SHP77 (cell line): ENCODE measurements at places on chromosomes 7 and 10.

DNA sequence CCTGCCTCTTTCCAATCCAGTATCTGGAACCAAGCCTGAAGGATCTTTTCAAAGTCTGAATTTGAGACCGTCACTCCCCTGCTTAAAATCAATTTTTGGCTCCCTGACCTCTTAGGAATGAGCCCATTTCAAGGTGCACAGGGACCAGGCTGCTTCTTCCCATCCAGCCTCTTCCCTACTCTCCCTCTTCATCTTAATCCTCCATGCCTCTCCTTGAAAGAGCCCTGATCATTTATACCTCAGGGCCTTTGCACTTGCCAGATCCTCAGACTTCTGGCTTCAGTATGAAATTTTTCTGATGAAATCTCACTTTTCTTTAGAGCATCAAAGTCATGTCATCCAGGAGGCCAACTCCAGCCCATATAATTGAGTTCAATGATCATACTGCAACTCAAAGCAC, 399.5 kb upstream of the CELF2 start:
- no peak for DNase-seq

DNA sequence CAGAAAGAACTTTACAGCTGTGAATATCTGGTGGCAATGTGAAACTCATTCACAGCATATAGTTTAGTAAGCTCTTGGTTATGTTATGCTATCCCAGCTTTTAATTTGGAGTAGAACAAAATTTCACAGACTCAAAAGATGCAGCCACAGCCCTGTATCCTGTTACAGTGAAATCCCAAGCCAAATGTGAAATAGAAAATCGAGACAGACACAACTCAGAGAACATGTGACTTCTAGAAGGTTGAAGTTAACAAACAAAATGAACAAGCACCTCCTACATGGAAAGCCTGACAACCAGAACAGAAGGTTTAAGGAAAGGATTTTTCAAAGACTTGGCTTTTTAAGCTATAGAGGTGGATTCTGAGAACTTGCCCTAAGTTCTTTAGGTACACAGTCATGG, 39.6 kb downstream of the JAZF1 start:
- no peak for DNase-seq

DNA sequence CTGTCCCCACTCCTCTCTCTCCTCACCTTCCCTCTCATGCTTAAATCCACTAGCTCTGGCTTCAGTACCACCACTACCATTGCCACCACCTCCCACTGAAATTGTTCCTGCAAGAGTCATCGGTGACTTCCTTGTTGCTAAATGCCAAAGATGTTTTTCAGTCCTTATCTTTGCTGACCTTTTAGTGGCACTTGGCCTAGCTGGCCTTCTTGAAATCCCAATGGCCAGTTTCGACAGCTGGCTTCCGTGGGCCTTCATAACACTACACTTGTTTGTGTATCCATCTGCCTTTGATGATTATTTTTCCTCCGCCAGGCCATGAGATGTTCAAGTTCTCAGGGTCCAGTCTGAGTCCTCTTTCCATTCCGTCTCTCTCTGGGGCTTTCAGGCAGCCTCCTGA, 118.2 kb upstream of the NANOS1 start:
- DNase-seq: no peak

DNA sequence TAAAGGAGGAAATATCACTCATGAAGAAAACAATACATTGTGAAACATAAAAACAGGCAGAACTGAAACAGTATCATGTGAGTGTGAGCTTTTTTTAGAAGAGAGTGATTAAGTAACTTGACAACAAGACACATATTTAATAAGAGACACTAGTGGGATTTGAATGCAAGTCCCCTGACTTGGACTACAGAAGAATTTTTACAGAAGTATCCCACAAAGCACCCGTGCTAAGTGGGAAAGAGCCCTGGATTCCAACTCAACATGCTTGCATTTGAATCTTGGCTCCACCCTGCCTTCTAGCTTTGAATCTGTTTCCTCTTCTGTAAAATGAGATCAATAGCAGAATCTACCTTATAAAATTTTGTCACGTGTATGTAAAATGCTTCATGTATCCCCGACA, 166.2 kb downstream of the ZNF365 start:
- DNase-seq: no peak

DNA sequence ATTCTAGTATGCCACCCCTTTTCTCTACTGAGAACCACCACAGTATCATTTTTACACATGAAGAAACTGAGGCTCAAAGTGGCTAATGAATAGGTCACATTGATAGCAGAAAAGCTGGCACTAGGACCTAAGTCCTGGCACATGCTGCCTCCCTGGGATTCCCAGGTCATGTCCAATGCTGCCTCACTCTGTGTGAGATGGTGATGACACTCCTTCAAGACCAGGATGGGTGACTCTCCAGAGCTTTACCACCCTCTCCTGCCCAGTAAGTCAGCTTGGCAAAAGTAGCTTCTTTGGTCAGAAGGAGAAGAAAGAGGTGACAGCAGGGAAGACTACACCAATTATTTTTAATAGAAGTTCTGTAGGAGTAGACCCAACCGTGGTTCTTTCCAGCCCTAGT, 13.3 kb upstream of the AKR1B10 start:
- no peak for DNase-seq

GRCh38 chr10:80168679-80169380, 36.3 kb downstream of the PLAC9 start:
- DNase-seq: no peak

- DNase-seq: no peak
These were observed 52.9 kb downstream of the CYP2C9 start for GRCh38 chr10:94991243-94991888.

DNA sequence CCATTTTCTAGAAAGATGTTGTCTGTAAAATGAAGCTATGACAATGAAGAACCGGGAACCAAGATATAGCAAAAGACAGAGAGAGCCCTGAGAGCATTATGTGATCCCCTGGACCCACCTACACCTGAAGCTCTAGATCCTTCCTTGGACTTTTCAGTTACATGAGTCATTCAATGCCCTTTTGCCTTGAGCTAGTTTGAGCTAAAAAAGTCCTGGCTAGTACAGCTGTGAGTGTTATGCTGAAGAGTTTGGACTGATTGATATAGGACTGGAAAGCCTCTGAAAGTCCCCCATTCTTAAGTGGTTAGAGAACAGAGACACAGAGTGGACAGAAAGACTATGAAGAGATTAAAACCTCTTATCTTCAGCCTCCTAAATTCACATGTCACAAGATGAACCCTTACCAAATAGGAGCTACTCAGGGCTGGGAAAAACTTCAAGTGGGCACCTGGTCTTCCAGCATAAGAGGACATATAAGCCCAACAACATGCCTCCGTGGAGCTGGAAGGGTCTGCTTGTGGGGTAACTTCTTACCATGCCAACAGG, 386.8 kb upstream of the NFE2L3 start:
- no peak for DNase-seq

GRCh38 chr10:100978901-100979195, 8.4 kb downstream of the MRPL43 start:
- DNase-seq: no peak

DNA sequence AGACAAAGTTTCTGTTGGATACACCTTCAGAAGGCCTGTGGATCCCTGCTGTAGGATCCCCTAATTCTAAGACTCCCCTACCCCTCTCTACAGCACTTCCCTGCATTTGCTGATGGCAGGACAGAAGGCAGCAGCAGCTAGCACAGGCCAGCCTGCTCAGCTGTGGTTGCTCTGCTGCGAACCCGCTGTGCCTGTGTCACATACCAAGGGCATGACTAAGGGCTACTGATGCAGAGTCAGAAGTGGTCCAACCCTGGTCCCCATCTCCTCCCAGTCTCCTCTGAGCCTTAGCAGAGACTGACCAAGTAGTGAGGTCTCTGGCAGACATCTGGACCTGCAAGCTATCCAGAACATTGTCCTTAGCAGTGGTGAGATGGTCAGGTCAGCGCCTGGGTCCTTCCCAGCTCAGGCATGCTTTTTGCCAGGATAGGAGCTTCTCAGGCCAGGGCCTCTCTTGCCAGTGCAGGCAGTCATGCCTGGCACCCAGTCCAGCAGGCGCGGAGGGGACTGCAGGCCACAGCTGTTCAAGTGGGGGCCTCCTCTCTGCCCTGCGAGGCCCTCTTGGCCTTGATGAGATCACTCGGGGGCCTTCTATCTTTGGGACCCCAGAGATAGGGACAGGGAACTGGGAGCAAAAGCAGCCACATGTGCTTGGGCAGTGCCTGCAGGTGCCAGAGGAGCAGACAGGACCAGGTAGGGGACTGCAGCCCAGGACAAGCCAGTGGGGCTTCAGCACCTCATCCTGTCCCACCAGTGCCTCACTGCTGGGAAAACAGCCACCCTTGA, 146.4 kb downstream of the ZNF248 start:
- no peak for DNase-seq

DNA sequence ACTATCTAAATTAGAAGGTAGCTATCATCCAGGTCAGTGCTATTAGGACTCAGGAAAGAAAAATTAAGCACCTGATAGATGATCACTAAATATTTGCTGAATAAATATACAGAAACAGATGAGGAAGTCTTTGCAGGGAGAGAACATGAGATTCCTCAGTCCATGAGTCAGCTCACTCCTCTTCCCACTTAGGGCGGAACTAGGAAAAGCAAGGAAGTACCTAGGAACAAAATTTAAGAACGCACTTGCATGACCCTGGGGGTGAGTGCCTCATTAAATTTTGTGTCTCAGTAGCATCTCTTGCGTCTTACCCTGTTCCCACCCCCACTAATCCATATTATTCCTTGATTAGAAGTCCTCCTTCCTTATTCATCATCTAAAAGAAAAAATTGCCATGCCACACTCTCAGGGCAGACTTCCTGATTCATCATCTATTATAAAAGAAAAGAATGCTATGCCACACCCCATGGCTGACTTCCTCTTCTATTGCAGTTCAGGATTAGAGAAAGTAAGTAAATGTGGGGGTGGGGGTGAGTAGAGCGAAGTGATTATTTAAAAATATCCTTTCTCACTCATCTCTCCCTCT, 208.8 kb downstream of the THSD7A start:
- no peak for DNase-seq

DNA sequence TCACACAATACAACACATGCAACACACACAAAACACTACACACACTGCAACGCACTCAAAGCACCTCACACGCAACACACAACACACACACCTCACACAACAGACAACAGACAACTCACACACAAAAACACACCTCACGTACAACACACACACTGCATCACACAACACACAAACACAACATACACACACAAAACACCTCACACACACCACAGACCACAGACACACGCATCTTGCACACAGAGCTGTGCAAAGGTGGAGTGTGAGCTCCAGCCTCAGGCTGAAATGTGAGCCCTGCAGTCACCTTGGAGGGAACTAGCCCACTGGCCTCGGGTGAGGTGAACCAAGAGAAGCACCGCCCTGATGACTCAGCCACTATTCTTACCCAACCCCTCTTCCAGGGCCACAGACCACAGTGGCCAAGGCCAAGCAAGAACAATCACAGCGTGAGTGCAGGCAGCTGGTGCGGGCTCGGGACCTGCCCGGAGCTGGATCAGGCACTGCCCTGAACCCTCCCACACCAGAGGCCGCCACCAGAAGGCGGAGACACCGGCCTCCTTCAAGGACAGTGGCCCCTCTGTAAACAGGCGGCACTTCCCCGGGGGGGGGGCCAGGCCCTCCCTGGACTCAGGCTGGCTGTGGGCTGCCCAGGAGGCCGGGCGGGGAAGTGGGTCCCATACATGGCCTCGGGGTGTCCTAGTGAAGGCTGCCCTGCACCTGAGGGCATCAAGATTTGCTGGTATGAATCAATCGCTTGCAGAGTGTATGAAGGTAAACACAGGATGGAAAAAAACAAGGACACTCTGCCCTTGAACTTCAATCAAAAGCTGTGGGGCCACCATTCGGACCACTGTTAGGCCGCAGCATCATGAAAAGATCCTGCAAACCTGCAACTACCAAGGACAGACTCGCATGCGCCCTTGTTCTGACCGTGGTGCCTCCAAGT, 106.7 kb downstream of the TNS3 start:
- peak; percentile 94 for DNase-seq

DNA sequence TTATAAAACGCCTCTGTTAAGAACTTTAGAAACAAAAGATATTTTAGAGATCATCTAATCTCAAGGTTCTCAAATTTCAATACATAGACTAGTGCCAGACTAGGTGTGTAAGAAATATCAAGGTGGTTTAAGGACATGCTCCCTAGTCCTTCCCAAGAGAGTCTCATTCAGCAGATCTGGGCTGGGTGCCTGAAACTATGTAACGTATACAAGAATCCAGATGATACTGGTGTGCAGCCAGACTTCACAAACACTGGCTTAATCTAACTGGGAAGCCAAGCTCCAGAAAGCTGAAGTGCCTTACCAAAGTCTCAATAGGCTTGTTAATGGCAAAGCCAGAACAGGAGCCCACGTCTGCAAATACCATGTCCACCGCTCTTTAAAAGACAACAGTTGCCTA, 105.0 kb upstream of the AMPH start:
- DNase-seq: no peak

DNA sequence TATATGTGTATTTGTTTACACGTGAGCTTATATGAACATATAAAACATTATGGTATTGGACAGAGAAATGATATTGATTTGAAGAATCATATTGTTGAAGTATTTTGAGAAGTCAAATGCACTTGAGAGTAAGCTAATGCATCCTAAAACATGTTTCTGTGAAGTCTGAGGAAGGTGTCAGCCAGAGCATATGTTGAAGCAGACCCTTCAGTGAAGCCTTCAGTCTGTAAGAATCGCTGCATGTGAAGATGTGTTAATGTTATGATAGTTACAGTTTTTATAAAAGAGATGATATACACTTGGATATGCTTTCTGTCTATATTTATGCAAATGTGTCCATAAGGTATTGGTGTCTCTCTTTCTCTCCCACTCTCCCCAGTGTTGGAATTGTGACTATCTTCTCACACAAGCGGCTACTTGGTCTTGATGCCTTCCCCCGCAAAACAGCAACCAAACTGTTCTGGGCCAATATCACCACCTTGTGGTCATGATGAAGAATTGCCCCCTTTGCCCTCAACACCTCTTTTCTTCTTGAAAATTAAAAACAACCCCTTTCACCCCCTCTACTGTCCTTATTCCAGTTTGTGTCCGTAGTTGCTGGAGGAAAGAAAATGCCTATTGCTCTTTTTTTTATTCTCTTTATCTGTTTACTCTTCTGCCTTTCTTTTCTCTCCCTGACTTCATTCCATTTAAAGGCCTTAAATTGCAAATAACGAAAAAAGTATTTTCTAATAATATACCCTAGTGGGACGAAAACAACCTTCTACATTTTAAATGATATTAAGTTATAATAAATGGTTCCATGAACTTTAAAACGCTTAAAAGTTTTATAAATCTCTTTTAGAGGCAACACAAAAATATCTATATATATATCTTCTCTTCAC, 64.9 kb downstream of the IKZF1 start:
- DNase-seq: peak; percentile 55

DNA sequence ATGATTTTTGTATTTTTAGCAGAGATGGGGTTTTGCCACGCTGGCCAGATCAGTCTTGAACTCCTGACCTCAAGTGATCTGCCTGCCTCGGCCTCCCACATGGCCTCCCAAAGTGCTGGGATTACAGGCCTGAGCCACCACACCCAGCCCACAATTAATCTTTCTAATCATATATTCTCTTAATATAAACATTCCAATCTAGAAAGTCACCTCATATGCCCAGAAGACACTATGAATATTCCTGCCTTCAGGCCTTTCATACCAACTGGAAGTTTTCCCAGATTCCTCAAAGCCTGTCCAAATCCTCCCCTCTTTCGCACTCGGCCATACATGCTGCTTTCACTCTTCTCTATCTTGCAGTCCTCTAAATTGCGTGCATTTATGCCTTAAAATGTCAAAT, 32.6 kb downstream of the PDZD8 start:
- DNase-seq: no peak

GRCh38 chr10:101814466-101815071, 3.7 kb downstream of the OGA start:
- DNase-seq: no peak
